ENCODE measurements at places on chromosomes 4 and X.

DNA sequence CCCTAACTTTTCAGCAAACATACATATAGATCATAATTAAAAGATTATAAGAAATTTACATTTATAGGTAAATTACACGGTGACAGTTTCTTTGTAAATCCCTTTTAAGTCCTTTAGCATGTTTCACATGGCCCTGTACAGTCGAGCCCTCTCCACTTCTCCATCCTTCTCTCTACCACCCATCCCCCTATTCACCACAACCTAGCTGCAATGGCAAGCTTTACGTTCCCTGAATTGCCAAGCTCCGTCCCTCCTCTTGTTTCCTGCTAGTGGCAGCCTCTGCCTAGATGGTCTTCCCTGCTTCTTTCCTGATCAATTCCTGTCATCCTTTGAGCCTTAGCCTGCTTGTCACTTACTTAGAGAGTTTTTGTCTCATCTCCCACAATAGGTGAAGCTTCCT lies 116.2 kb downstream of the TMA16 start:
- DNase-seq: no peak

- DNase-seq: no peak
These were observed 12.2 kb downstream of the IL13RA1 start for GRCh38 chrX:118739577-118739976.

DNA sequence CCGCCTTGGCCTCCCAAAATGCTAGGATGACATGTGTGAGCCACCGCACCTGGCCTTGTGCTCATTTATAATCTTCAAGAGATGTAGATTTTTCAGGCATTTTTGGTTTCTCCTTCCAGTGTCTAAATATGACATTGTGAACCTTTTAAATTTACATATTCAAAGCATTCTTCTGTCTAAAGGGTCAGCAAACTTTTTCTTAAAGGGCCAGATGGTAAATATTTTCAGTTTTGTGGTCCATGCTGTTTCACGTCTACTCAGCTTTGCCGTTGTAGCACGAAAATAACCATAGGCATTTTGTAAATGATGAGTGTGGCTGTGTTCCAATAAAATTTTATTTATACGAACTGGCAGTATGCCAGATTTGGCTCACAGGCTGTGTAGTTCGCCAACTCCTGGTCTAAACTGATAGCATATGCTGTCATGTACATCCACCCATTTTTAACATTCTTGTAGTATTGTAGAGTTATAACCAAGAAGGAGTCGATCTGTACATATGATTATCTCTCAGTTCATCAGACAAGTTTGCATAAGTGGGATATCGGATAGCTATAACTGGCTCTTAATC lies 12.7 kb upstream of the GCNA start:
- DNase-seq: no peak

DNA sequence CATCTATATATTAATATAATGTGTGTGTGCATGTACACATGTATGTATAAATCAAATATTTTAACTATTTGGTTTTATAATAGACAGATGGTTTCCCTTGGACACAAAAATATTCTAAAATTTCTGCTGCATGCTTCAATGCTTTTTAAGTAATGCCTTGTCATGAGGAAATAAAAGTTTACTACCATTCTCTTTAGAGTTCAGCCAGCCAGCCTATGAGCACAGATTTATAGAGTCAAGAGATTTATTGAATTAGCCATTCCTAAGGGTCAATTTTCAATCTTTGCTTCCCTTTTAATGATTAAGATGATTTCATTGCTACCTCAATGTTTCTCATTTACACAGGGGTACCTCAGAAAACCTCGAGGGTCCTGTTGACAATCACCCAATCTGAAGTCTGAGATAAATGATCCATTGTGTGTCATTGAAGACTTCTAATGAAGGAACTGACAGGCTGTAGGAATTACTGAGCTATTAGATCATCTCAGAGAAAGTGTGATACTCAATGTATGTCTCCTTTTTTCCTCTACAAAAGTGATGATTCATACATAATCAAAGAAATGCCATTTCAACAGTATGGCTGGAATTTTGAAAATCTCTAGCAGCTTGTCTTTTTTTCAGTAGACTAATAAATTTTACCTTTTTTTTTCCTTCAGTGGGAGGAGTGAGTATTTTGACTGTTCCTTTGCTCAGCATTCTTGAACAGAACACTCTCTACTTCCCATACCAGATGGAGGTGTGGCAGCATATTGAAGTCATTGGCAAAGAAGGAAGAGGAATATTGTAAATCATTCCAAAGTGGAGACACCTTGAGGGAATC lies 222.6 kb upstream of the PCDH18 start:
- DNase-seq: no peak

- DNase-seq: no peak
These were observed 202.9 kb downstream of the CHIC1 start for GRCh38 chrX:73765776-73766430.

DNA sequence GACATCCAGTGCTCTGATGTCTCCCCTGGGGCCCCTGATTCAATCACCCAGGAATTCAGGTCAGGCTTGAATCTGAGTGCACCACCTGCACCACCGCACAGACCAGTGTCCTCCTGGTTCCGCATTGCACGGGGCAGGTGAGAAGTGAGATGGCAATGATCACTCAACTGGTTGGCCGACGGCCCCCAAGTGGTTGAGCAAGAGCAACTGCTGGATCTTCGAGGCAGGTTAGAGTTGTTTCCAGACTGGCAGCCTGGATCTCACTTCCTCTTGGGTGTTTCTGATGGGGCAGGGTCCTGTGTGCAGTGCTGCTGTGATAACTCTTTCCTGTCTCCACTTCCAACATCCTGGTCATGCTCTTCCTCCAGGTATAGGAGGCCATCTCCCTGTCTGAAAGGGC lies 50.4 kb downstream of the C4orf50 start:
- no peak for DNase-seq
